ENCODE measurements at places on chromosomes 5 and 9.

DNA sequence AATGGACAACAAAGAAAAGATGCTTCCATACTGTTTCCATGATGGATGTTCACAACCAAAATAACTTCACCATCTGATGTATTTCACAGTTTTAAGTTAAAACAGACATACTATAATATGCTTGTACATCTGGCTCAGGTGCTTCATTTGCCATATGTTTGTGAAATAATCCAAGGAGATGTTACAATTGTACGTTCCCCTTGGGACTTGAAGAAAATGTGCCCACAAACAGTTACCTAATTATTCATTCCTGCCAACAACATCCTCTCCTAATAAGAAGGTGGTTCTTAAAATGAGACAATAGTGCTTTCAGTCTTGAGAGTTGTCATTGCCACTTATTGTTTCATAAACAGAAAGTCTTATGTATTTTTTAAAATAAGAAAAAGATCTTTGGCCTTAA, 33.1 kb upstream of the SMARCA2 start:
- no peak for DNase-seq

DNA sequence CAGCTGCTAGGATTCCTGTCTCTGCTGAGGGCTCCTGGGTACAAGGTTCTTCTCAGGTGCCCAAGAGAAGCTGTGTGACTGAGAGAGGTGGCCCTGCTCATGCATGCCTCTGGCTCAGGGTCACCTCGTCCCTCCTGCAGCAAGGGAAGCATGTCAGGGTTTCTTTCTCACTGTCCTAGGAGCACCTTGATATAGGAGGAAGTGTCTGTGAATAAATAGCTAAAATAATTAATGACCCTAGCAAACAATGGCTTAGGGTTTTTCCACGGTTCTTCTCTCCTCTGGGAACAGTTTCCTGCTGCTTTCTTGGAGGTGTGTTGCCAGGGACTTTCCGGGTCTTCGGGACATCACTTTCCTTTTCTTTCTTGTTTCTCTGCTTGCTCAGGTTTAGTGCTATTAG, 87.2 kb downstream of the ARHGAP26 start:
- DNase-seq = no peak

- DNase-seq = no peak
Observed at GRCh38 chr9:35679766-35680330, 6.1 kb downstream of the CA9 start.

DNA sequence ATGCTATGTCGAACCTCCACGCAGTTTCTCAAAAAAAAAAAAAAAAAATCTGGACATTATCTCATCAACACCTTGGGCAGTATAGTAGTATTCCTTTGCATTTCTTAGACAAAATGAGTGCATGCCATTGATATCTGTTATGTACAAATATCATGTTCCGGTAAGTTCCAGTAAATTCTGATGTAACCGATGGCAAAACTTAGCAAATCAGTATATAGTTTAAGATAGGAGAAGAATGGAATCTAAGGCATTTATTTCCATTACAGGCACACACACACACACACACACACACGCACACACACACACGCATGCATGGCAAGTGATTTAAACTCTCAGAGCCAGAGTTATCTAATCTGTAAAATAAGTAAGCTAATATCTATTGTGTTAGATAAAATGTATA, 356.5 kb upstream of the TUSC1 start:
- no peak for DNase-seq

GRCh38 chr9:113997610-113998009, 80.5 kb downstream of the AMBP start:
- DNase-seq = no peak

DNA sequence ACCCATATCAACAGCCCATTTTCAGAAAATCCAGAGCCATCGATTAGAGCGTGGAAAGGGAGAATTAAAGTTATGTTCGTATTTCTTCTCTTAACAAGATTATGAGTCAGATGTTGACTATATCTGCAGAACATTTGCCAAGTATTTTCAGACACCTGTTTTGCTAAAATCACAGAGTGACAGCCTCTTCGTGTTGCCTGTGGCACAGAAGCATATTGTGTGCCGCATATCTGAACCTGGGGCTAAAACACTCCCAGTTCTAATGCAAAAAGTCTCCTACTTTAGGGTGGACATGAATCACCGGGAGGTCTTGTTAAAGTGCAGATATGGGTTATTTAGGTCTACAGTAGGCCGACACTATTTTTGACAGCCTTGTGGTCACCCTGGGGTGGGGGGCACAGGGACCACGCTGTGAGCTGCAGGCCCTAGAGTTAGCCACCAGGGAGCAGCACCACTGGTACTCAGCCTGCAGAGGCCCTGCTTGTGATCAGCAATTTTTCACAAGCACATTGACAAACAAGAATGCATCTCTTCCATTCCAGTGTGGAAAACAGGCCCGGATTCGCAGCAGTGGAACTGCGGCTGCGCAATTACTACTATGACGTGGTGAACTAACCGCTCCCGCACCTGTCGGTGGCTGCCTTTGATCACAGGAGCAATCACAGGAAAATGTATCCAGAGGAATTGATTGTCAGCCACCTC, 93.5 kb downstream of the SYK start:
- DNase-seq = peak; percentile 35

DNA sequence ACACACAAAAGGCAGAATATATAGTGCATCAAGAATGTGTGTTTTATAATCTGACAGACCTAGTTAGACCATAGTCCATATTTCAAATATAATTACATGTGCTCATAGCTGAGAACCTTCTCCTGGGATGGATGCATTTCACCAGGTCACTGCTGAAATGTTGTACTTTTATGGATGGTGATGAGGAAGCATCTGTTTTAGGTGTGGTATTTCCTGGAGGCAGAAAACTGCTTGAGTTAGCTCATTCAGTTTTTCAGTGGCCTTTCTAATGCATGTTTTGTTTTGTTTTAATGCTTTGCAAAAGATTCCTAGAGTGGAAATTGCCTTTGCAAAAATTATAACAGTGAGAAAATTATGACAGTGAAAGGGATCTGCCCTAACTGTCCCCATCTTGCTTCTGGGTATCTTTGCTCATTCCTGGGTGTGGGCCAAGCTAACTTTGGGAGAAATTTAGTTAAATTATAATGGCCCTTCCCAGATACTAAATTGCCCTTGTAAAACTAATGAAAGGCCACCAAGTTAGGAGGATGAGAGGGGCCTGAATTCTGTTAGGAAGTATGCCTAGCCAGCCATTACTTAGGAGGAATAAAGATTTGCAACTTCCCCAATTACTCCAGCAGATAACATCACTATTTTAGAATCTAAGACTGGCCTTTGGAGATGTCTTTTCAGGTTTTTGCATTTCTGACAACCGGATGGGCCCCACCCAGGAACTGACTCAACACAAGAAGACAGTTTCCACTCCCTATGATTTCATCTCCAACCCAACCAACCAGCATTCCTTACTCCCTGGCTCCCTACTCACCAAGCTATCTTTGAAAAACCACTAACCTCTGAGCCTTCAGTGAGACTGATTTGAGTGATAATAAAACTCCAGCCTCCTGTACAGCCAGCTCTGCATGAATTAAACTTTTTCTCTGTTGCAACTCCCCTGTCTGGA, 7.0 kb upstream of the IL12B start:
- peak; percentile 57 for DNase-seq

DNA sequence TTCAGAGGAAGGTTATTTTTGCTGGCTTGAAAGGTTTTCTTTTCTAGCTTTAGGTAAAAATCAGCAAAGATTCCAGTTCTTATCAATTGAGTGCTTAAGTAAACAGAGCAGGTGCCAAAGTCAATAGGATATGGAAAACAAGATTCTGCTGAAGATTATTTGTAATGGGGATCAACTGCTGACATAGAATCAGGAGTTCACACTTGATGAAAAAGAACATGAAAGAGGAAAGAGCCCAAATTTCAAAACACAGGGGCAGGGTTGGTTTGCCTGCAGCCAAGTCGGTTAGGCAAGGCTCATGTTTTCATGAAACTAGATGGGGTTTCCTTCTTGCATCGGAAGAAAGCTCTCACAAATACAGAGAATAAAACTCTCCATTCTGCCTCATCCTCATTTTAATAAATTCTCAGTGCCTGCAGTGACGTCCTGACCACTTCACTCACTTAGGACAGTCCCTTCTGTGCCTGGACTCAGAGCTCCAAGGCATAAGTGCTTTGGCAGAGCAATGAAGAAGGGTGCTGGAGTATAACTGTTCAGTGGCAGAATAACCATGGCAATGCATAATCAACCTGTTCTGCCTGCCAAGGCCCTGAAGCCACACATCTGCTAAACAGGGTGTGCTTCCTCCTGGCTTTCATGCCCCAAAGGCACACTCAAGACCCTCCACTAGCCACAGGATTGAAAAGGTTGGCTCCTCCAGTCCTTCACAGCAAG, 179.6 kb downstream of the GNAQ start:
- DNase-seq = no peak

- no peak for DNase-seq
Observed at GRCh38 chr5:158607088-158607487, 492.6 kb downstream of the EBF1 start.

DNA sequence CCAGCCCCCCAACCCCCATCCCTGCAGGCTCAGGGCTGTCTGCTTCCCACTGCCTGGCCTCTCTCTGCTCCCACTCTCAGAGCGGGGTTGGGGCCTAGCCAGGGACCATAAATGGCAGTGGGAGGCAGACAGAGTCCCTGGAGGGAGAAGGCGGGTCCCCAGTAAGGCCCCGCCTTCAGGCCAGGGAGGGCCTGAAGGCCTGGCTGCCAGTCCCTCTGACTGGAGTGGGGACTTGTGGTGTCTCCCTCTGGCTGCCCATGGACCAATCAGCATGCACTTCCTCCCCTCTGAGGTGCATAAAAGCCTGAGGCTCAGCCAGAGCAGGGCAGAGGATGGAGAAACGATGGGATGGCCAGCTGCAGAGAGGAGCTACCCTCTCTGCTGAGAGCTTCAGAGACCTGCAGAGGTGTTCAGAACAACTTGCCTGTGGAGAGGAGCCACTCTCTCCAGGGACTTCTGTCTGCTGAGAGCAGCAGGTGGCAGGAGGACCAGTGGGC, 2.7 kb upstream of the BTNL9 start:
- DNase-seq = no peak

GRCh38 chr5:165244407-165244806, 1739.0 kb downstream of the MAT2B start:
- DNase-seq = no peak

- DNase-seq = no peak
Observed at GRCh38 chr5:67731886-67732285, 483.7 kb upstream of the PIK3R1 start.
